ENCODE measurements at places on chromosomes 1 and 21. TPM values are rescaled to one million over a fixed set of nuclear protein-coding genes. Genes with fewer than 3 reads are reported as not detected.

DNA sequence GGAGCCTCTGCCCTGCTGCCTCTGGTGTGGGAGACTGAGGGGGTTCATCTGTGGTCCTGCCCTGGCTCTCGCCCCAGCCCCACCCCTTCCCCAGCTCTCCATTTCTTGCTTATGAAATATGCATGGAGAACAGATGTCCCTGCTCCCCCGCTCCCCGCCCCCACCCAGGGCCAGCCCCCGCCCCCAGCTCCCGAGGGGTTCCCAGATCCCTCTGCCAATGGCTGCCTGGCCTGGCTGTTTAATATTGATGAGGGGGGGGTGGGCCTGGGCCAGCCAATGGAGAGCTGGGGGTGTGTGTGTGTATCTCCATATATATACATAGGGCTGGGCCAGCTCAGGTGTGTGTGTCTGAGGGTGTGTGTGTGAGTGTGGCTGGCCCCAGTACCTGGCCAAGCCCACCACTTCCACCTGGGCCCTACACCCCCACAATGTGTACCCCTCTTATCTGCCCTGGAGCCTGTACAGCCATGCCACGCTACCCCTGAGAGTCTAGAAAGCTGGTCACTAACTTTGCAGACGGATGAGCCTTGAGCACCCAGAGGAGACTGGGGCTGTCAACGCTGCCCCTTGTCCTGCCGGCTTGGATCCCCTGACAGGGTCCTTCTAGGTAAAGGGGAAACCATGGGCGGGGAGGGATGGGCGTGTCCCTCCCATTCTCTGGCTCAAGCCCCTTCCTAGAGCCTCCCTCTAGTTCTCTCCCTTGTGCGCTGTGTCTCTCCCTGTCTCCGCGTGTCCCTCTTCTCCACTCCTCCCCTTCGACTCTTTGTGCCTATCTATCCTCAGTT is at the start of gene NHLH1:
TSS of gene NHLH1 (plus strand) at position 341 of the 785 bp plus-strand sequence. CDS start 3,661 bp downstream, outside the sequence.
- no peak for DNase-seq

The TRAF3IP3 gene
- total RNA-seq = not detected

- no peak for DNase-seq
These were observed 658 bp upstream of the COL16A1 start for GRCh38 chr1:31704271-31705079.

DNA sequence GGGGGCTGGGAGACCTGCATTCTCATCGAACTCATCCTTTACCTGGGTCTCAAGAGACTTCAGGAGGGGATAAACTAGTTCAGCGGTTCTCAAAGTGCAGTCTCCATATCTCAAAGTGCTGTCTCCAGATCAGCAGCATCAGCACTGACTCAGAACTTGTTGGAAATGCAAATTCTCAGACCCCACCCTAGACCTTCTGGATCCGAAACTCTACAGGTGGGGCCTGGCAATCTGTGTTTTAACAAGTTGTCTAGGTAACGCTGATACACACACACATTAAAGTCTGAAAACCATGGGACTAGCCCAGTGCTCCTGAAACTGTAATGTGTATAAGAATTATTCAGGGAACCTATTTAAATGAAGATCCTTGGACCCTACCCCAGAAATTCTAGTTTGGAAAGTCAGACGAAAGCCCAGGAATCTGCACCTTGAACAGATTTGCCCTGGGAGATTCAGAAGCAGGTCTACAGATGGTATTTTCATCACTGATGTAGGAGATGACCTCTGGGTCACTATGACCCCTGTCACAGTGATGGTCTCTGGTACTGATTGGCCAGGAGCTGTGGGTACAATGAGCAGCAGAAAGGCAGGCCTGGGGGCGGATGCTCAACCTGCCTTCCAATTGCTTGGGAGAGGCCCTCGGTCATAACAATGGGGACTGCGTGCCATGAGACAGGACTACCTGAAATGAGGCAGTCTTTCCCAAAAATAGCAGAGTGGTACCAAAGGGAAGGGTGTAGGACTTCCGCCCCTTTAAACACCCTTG is 127.2 kb downstream of the FAM78B start:
- no peak for DNase-seq

- peak; percentile 96 for DNase-seq
These were observed 30.1 kb downstream of the SGIP1 start for GRCh38 chr1:66563941-66564630.

DNA sequence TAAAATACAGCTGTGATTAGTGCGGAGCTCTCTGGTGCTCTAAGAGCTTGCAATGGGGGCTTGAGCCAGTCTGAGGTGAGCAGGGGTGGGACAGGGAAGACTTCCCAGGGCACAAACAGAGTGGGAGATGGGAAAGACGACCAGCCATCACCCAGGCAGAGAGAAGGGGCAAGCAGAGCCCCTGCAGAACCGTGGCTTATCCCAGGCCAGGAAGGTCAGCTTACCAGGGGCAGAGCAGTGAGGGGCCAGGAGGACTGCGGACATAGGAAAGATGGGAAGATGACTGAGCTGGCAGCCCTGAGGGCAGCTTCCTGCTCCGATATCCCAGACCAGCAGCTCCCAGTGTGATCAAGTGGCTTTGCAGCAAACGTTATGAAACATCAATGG is 55.4 kb upstream of the IFFO2 start:
- DNase-seq = no peak

GRCh38 chr1:26094677-26095383 is 16.8 kb upstream of the PDIK1L start:
- DNase-seq = no peak

The FALEC gene
- total RNA-seq = 0.94 TPM

DNA sequence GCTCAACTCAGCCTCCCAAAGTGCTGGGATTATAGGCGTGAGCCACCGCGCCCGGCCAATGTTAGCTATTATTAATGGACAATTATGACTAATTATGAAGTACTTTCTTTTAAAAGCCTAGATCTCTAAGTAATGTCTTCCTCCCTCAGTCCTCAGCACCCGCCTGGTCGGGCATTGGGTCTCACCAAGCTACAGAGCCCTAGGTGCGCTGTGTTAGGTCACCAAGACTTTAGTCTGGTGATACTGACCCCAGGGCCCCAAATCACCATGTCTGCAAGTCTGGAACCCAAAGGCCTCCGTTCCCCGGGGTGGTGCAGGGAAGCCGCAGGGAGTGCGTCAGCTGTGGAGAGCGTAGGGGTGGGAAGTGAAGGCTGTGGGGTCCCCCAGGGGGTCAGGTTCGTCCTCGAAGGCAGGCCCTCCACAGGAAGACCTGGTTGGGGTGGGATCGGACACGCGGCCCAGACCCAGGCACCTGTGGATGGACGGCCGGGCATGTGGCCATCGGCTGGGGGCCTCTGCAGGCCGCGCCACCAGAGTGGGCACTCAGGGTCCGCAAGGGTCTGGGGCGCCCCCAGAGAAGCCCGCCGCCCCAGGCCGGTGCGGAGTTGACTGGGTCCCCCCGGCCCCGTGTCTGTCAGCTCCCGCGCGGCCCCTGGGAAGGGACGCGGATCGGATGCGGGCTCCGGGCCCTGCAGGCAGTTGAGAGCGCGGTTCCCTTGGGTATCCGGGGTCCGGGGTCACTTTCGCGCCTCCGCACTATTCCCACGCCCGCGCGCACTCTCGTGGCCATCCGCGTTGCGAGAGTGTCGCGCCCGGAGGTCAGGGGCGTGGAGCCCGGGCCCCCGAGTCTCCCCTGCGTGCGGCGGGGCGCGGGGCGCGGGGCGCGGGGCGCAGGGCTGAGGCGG is 710 bp upstream of the PDXK start:
- DNase-seq = no peak

- DNase-seq = peak; percentile 77
These were observed 27.0 kb upstream of the PPP1R15B start for GRCh38 chr1:204438628-204439027.

The AADACL3 gene
- not detected for total RNA-seq

The NEGR1 gene
- 0.44 TPM for total RNA-seq

The ANGPTL7 gene
- not detected for total RNA-seq

DNA sequence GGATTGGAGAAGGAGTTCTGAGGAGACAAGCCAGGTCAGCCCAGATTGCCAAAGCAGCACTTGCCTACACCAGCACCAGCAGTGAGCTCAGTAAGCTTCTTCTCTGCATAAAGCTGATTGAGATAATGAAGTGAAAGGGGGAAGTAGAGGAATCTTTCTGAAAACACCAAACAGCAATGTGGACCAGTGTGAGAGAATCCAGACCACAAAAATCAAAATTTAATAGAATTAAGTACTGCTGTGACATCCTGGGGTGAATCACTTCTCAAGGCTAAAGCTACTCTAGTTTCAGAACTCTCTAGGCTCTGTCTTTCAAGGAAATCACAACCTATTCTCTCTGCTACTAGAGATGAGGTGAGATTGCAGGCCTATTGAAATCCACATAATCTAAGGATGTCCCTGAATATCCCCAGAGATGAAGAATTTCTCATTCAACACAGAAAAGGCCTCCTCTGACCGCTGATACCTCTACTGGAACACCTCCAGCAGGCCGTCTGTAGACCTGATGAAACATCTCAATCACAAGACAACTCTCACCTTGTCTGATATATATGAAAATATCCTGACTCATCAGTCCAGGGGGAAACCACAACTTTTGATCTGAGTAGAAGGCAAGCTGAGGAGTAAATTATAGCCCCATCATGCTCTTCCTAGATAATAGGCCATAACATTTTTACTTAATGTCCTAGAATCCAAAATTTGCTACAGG is at the start of gene FCRL4:
TSS of gene FCRL4 (minus strand) at position 127 of the 709 bp plus-strand sequence. CDS start 141 bp downstream, outside the sequence.
- DNase-seq = no peak

The SON gene
- 158 TPM for total RNA-seq

- no peak for DNase-seq
These were observed 16.8 kb upstream of the PTPRC start for GRCh38 chr1:198622001-198622400.

The ZNF692 gene
- total RNA-seq = 46.6 TPM

The LCE1E gene
- not detected for total RNA-seq

GRCh38 chr1:156337888-156338179 is 258 bp downstream of the CCT3 start:
- no peak for DNase-seq

The SLAMF6 gene
- not detected for total RNA-seq

DNA sequence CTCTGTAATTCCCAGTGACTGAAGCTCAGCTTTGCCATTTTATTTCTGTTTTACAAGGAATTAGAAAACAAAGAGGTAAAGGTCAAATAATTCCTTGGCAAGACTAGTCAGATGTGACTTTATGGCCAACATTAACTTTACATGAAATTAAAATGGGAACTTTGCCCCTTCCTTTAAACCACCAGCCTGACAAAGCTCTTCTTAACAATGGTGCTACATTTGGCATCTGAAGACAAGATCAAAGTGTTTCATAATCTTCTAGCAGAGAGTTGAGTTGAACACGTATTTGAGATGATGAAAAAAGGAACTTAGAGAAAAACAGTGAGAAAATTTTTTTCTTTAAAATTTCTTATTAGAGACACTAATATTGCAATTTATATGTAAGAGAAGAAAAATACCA is 193.8 kb downstream of the AK5 start:
- no peak for DNase-seq

- DNase-seq = peak; percentile 49
These were observed 495 bp upstream of the NTRK1 start for GRCh38 chr1:156860113-156860627.

DNA sequence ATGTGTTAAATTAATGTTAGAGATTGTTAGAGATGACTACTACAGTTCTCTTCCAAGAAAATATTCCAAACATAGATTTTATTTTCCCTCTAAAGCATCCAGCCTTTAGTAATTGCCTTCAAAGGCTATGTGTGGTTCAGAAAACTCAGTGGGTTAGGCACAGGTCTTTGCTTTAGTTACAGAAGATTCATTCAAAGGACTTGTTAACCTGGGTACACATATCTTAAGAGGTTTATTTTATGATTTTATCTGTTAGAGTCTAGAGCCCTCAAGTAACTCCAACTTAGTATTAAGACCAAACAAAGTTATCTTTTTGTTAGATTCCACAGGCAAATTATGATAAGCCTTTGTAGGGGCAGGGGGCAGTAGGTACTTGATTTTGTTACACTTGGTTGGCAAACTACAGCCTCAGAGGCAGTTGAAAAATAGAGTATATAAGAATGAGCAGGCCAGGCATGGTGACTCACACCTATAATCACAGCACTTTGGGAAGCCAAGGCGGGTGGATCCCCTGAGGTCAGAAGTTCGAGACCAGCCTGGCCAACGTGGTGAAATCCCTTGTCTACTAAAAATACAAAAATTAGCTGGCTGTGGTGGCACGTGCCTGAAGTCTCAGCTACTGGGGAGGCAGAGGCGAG is 37.9 kb downstream of the CXADR start:
- no peak for DNase-seq

GRCh38 chr1:212966616-212967015 is 16.3 kb downstream of the VASH2 start:
- DNase-seq = no peak

The MYOG gene
- not detected for total RNA-seq

DNA sequence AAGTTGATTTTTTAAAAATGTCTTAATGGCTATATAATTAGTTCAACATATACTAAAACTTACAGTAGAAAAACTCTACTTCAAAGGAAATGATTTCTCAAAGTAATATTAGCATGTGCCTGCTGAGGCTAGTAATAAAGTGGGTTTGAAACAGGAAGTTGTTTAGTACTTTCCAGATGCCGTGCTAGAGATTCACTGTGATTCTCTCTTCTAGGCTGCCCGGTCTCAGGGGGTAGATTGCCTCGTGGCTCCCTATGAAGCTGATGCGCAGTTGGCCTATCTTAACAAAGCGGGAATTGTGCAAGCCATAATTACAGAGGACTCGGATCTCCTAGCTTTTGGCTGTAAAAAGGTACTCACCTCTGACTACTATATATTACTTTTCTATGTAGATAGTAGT is 9.1 kb downstream of the EXO1 start:
- no peak for DNase-seq

The LRRC7 gene
- not detected for total RNA-seq

The OVAAL gene
- total RNA-seq = not detected

- no peak for DNase-seq
These were observed 222.6 kb upstream of the KIAA0040 start for GRCh38 chr1:175415129-175415712.

- DNase-seq = no peak
These were observed 715.0 kb upstream of the ADAMTS5 start for GRCh38 chr21:27681841-27682240.

- DNase-seq = peak; percentile 68
These were observed 23.5 kb upstream of the RNU1-4 start for GRCh38 chr1:16716691-16717335.

DNA sequence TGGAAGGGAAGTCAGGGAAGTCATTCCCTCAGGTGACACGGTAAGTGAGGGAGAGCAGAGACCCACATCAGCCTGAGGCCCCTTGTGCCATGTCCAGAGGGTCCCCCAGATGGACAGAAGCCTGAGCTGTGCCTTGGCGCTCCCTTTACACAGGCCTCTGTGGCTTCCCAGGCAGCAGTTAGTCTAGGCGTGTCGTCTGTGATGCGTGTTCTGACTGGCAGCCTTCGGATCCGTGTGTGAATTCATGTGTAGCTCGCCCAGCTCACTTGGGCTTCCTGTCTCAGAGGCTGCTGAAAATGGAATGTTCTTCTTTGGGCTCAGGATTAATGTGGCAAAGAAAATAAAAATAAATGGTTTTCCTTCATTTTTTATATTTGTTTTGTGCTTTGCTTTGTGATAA is 28.3 kb downstream of the PRMT2 start:
- DNase-seq = no peak

GRCh38 chr1:55898181-55898580 is 681.2 kb downstream of the PLPP3 start:
- peak; percentile 76 for DNase-seq
